Activated T-cell treated with anti-CD3 and anti-CD28 coated beads for 4 hours (primary cell): ENCODE measurements at places on chromosomes 6 and 20.

DNA sequence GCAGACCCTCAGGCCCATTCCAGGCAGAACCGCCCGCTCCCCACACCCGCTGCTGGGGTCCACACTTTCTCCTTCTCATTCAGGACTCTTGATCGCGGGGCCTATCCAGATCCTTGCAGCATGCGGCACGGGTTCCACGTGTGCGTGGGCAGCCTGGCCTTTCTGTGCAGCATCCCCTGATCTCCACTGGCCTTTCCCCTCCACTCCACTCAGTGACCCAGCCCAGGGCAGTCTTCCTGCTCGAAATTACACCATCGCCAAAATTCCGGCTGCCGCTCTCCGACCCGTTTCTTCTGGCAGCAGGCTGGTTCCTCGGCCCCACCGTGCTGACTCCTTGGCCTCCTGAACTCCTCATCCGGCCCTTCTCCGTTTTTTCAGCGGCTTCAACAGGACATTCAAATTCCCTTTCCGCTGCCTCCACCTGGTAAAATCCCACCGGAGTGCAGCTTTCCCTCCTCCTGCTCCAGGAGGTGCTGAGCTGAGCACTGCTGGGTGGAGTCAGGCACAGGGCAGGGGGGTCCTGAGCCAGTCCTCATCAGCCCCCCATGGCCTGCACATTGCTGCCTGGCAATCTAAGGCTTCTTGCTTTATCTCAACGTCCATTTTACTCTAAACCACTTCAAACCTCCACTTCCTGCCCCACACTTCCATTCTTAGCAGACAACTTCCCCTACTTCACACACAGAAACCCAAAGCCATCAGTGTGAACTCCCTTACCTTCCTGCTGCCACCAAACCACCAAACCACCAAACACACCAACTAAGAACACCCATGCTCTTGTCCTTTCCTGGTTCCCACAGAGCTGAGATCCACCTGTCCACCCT lies 9.0 kb downstream of the SFT2D1 start:
- DNase-seq: no peak

GRCh38 chr6:139030228-139030963 lies 1.9 kb downstream of the ABRACL start:
- no peak for DNase-seq

DNA sequence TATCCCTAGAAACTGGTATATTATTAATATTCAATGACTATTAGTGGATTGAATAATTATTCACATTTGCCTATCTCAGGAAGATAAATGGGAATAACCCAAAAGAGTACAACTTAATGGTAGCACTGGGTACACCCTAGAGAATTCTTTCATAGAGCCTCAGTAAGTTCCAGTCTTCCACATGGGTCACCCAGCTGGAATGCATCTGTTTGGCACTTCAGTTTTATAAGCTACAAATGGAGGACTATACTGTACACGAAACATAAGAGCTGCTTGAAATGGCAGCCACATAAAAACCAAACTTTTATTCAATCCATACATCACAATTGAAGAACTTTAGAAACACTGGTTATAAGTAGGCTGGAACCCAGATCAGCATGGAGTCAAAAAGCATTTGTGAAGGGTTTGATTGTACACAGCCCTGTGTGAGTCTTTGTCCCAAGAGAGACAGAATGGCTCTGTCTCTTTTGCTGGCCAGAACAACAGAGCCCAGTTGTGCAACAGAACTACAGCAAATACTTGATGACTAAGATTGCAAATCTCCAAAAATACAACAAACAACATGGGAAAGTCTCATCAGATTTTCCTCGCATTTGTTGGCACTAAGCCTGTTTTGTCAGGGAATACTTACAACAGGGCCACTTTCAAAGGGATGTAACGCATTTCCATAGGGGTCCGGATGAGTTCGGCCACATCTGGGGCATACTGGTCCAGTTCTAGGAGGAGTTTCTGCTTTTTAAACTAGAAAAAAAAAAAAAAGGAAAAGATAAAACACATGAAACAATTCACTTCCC lies 39.5 kb downstream of the PIGU start:
- DNase-seq: no peak

- no peak for DNase-seq
Measured at GRCh38 chr6:164911151-164911550, 398.3 kb downstream of the C6orf118 start.

DNA sequence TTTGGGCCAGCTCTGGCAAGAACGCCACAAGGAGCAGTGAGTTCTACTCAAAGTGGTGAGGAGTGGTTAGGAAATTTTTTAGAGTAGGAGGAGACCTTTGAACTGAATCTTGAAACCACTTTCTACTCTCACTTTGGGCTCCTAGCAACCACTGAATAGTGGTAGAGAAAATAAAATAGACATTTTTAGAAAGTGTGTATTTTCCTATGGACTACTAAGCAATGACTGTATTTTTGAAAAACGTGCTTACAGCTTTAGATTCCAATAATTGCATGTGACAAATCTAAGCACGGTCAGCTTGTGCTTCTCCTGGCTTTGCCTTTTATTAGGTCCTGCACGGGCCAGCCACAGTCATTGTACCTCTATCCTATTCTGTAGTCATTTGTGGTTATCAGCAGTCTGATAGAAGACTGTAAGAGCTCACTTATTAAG lies 8.7 kb upstream of the IFNGR1 start:
- no peak for DNase-seq
